ENCODE measurements at places on chromosomes 2 and 18.

GRCh38 chr18:23998018-23998417 is 16.5 kb upstream of the TTC39C start:
- no peak for DNase-seq

DNA sequence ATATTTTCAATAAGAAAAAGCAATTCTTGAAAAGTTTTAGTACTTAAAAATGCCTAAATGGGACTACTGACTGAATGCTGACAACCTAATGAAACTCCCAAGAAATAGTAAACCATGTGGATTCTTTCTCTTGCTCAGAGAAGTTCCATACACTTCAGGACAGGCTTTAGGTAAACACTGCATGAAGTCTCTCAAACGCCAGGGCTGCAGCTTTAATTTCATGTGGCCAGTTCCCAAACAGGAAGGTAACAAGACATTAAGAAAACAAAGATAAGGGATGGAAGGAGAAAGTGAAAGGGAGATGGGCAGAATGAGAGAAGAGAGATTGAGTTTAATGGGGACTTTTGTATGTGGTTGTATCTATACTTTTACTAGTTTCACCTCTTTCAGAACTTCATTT is 734.7 kb upstream of the PKDCC start:
- no peak for DNase-seq

DNA sequence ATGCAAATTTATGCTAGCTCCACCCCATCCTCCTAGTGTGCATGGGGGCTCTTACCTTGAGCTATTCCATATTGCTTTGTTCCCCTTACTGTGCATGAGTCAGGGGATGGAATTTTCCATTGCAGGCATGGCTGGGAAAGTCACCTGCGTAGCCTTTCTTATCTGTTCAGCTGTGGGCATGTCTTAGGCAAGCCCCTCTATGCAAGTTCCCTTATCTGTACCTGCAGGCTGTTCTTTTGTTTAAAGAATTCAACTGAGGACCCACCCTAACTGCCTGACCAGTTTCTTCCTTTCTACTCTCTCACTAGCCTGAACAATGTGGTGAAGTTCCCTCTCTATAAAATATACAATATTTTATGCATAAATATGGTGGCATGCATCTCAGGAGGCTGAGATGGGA is 54.2 kb upstream of the CDCA7 start:
- DNase-seq = no peak

- peak; percentile 15 for DNase-seq
Measured at GRCh38 chr2:34096562-34097171, 497.6 kb upstream of the FAM98A start.

DNA sequence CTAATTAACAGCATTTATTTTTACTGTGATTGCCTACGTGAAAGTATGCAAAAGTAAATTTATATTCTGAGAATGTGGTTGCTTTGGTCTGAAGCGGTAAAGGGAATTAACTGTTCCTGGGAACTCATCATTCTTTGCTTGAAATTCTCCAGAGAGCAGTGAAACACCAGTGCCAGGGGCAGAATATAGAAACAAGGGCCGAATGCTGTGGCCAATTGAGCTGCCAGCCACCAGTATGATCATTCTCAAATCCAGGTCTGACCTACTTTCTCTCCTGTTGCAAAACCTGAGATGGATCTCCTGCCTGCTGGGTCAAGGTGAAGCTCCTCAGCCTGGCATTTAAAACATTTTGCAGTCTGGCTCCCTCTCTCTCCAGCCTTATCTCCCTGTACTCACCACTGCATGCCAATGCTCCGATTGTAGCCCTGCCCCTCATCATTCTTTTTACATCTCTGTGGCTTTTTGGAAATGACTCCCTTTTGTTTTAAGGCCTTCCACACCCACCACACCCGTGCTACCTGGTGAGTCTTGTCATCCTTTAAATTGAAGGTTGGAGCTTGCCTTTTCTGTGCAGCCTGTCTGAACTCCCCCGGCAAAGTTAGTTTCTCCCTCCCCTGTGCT is 94.5 kb upstream of the TMEM178A start:
- no peak for DNase-seq

GRCh38 chr2:23900541-23901322 is 26.2 kb downstream of the ATAD2B start:
- DNase-seq = no peak

DNA sequence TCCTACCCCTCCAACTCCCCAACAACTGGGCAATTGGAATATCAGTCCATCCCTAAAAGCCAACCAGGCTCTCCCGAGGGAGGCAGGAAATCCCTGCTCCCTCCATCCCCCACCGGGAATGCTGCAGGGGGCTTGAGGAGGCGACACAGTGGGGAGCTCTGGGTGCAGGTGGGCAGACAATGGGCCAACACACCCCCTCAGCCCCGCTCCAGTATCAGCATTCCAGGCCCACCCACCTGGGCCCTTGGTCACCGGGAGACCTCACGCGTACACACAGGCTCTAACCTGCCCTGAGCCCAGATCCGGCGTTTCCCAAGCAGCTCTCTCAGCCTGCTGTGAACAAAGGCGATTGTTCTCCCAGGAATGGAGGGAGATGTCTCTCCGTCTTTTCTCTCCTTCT is 37.6 kb upstream of the FZD7 start:
- DNase-seq = no peak

GRCh38 chr2:33145459-33145858 is 198.7 kb downstream of the LTBP1 start:
- DNase-seq = no peak

DNA sequence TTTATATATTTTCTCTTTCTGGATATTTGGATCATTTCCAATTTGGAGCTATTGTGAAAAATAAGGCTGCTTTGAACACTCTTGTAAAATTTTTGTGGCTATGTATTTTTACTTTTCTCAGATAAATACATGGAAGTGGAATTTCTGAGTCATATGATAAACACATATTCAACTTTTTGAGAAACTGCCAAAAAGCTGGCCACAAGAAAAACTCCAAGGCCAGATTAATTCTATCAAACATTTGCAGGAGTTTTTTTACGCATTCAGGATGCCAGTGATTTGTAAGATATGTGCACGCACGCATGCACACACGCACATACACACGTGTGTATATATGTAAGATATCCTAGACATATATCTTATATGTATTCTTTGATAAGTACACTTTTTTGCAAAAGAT is 477.5 kb upstream of the SPHKAP start:
- DNase-seq = no peak

GRCh38 chr2:195984923-195985726 is 83.5 kb downstream of the DNAH7 start:
- no peak for DNase-seq

DNA sequence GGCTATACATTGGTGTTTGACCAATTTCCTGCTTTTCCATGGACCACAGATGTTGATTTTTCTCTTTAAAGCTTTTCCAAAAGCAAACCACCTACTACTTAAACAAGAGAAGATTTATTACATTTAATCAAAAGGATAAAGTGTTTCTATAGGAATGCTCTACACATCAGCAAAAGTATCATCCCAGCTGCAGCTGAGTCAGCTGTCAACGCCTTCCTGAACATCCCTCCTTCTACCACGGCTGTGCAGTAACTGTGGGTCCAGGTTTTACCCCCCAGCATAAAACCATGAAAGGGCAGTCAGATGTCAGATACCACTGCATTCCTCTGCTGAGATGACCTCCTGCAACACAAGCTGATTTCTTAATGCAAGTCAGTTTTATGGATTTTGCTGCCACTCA is 524.5 kb upstream of the MEX3C start:
- no peak for DNase-seq

DNA sequence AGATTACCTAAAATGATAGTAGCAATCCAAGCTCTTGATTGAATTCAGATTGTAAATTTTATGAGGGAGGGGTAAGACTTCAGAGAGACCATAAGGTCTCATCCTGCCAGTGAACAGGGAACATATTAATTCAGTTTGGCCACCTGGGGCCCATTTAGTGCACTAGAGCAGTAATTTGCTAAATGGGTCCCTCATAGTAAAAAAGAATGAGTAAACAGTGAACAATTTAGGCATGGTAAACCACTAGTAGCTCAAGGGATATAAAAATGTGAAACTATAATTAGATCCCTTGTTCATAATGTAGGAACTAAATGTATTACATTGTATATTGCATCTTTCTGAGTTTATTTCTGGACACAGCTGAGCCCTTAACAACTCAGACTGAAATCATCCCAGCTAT is 4.9 kb upstream of the PHLPP1 start:
- no peak for DNase-seq

Data from GM13977 (cell line).